ENCODE measurements at places on chromosomes 16 and 17.

DNA sequence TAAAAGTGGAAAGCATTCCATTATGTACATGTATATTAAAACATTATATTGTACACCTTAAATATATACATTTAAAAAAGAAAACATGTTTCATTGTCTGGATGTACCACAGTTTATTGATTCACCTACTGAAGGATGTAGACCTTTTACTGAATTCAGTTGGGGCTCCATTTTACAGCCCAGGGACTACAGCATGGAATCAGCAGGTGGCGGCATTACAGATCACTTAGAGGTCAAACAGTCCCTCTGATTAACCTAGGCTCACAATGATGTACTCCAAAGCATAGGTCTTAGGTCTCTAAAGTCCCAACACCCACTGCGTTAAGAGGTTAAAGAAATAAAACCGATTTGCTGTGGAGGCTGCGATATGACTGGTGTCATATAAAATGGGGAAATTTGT, 490.9 kb downstream of the SHISA9 start:
- no peak for DNase-seq

DNA sequence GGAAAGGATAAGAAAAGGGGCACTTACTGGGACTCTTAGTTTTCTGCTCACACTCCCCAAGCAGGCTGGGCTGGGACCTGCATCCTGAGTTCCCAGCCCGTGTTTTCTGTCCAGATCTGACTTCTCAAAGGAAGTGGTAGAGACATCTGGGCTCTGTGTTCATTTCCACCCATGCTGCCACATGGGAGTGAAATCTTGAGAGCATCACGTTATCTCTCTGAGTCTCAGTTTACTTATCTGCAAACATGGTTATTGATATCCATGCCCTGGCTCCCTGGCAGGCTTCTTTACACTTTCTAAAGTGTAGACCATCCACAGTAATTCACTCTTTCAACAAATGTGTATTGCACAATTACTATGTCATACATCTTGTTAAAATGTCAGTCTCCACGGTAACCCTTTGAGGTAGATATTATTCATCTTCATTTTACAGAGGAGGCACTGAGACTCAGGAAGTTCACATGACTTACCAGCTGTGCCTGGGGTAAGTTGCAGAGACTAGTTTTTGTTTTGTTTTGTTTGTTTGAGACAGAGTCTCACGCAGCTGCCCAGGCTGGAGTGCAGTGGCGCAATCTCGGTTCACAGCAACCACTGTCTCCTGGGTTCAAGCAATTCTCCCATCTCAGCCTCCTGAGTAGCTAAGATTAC, 3.4 kb downstream of the ZNF688 start:
- no peak for DNase-seq

DNA sequence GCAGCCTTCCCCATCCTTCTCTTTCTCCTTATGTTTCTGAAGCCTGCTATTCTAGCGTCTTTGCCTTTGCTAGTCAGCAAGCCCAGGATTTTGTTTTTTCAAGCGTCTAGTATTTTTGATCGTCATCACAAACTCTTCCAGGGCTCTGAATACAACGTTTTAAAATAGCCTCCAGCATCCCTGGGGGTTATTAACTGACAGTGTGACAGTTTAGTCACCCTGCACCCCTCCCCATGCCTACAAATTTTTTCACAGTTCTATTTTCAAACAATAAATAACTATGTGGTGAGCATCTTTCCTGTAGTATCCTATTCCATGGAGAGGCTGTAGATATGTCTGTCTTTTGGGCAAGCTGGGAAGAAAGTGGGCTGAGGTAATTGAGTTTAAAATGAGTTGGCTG, 280.9 kb downstream of the MAP2K4 start:
- DNase-seq, result no peak

- DNase-seq, result no peak
Measured at GRCh38 chr16:27793249-27793622, 243.3 kb downstream of the KATNIP start.

GRCh38 chr17:46977348-46977747, 1.7 kb downstream of the RPRML start:
- no peak for DNase-seq

DNA sequence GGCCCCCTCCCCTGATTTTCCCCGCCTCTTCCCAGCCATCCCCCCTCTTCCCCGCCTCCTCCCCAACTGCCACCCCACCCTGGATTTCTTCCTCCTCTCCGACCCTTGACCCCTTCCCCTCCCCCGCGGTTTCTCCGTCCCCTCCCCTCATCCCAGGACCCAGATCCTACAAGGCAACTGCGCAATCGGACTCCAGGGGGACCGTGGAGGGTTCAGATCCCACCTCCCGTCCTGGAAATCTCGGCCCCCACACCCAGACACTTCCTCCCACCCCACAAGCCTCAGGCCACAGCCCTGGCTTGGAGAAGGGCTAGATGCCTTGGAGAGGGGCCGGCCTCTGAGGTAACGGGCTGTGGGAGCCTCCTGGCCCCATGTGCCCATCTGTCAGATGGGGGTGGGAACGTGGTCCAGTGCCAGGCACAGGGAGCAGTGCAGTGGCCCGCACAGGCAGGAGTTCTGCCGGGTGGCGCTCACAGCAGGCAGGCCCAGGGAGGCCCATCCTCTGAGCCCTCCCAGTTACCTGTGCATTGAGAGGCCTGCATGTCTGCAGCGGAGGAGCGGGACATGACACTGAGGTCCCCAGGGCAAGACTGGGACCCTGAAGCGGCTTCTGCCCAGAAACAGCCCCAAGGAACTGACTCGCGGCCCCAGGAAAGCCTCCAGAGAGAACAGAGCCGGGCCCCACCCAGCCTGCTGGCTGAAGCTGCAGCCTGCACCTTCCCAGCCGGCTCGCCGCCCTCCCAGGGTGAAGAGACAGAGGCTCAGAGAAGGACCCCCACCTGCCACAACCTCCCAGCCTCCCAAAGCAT, 16.7 kb downstream of the ZNF423 start:
- no peak for DNase-seq

DNA sequence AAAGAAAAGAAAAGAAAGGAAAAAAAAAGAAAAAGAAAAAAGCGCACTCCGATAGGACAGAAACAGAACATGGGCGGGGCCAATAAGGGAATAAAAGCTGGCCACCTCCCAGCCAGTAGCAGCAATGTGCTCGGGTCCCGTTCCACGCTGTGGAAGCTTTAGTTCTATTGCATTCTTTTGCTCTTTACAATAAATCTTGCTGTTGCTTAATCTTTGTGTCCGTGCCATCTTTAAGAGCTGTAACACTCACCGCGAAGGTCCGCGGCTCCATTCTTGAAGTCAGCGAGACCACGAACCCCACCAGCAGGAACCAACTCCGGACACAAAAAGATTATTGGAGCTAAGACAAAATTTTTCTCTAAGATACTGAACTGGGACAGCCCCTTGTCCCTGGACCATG, 3.1 kb upstream of the ARL5C start:
- no peak for DNase-seq

DNA sequence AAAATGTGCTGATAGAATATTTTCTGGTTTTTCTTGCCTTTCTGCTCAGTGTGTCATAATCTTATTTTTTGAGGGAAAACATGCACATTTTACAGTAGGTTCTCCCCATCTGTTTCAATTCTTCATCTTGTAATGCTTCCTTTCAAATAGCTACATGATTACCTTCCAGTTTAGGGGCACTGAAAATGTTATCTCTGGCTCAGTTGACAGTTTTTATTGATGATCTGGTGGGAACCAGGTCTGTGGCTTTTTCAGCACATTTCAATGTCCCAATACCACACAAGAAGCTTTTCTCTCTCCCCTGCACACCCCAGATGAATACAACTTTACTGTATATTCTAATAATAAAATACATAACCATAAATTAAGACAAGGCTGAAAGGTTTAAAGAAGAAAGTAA, 36.5 kb downstream of the FTO start:
- DNase-seq, result no peak

DNA sequence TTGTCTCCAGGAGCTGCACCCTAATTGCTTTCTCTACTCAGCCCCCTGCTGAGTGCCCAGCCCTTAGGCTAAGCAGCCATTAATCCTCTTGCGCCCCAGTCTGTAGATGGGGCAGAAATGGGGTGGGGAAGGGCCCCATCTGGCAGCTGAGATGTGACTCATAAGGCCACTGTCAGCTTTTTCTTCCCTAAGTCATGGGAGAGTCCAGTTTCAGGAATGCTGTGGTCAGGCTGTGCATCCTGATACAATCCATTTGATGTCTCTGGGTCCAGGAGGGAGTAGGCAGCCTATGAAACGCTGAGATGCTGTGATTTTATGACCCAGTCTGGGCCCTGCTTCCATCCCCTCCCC, 12.3 kb downstream of the PLXDC1 start:
- DNase-seq, result no peak

GRCh38 chr16:4260360-4260759, 12.5 kb downstream of the TFAP4 start:
- DNase-seq, result no peak

DNA sequence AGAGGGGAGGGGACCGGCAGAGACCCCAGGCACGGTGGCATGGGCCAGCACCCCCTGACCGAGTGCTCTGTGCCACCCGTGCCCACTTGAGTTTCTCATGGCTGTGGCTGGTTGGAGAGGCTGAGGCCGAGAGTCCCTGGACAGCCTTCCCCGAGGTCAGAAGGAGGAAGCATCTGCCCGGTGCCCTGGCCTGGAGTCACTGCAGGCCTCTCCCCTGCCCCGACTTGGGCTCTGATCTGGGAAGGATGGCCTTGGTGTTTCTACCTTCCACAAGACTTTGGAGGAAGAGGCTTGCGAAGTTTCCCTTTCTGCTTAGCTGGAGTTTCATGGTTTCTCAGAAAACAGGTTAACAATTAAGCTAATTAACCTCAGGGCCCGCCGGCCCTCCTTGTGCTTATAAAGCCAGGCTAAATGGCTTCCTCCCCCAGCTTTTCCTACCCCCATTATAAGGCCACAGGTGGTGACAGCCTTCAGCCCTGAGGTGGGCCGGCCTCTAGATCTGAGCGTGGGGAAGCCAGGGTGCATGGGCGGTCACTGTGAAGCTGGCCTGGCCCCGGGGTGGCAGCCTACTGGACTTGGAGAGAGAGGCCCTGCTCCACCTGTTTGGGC, 17.3 kb downstream of the LLGL2 start:
- no peak for DNase-seq

- DNase-seq, result no peak
Measured at GRCh38 chr17:75270966-75271232, at the start of gene MIF4GD. TSS of gene MIF4GD (minus strand) at chr17:75271231. CDS start at chr17:75270195, 1,036 bp downstream.

- no peak for DNase-seq
Measured at GRCh38 chr17:45931677-45932076, 37.3 kb downstream of the MAPT start.

- DNase-seq, result no peak
Measured at GRCh38 chr17:38403491-38403890, 24.8 kb upstream of the ARHGAP23 start.

GRCh38 chr16:79679334-79679733, 78.8 kb upstream of the MAF start:
- no peak for DNase-seq

DNA sequence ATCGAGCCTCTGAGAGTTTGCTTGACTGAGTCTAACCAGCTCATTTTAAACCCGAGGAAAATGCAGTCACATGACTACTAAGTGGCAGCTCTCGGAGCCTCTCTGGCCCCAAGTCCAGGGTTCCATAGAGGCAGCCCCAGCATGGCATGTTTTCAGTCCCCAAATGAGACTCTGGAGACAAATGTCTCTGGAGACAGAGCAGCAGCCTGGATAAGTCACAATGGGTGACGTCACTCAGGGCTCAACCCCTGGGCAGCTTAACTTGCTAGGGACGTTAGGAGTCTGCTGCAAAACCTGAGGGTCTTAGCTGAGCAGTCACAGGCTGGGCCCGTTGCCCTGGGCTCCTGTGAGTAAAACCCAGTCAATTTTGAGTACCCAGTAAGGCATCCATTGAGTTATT, 6.9 kb upstream of the STH start:
- no peak for DNase-seq

- no peak for DNase-seq
Measured at GRCh38 chr17:73932216-73932749, 271.2 kb upstream of the RPL38 start.

DNA sequence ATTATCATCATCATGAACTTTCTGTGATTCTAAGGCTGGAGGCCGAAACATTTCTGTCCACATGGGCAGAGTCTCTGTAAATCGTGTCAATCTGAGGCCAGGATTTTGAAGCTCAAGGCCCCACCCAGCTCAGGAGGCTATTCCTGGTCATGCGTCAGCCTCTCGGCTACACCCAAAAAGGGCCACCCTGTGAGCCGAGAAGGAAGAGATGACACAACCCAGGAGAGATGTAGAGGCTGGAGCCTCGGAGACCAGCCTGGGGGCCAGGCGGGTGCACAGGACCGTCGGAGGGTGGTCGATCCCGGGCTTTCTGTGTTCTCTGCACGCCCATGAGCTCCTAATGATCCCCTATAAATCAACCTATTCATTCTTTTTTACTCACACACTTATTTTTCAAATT, 1.1 kb upstream of the CACNG1 start:
- DNase-seq, result no peak

DNA sequence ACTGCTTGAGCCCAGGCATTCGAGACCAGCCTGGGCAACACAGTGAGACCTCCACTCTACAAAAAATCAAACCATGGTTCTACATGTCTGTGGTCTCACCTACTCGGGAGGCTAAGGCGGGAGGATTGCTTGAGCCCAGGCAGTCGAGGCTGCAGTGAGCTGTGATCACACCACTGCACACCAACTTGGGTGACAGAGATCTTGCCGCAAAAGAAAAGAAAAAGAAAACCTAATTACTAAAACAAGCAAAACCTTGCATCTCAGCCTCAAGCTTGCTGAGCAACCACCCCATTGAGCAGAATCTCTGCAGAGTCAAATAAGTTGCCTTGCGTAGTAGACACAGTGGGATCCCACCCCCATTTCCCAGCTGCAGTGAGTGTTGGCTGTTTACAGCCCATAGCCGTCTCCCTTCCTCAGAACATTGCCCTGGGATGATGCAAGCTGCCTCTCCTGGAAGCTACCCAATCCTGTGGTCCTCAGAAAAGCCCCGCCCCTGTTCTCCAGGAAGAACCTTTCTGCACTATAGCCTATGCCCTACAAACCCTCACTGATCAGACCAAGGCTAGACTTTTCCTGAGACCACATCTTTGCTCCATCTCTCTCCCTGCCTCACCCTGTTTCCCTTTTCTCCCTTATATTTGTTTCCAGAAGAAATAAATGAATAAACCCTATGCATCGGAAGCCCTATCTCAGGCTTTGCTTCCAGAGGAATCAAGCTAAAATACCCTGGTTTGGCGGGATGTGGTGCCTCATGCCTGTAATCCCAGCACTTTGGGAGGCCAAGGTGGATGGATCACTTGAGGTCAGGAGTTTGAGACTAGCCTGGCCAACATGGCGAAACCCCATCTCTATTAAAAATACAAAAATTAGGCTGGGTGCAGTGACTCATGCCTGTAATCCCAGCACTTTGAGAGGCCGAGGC, 16.7 kb upstream of the ERN2 start:
- DNase-seq, result no peak

- DNase-seq, result no peak
Measured at GRCh38 chr17:1001640-1002411, 4.9 kb downstream of the TIMM22 start.

- DNase-seq, result no peak
Measured at GRCh38 chr17:11744696-11745095, 146.4 kb downstream of the DNAH9 start.

Data from stimulated activated CD8-positive, alpha-beta memory T cell treated with anti-CD3 and anti-CD28 coated beads, Interleukin-15, amount 100 ng/mL, for 4 hours (primary cell).